ENCODE measurements at places on chromosomes 3 and 15.

DNA sequence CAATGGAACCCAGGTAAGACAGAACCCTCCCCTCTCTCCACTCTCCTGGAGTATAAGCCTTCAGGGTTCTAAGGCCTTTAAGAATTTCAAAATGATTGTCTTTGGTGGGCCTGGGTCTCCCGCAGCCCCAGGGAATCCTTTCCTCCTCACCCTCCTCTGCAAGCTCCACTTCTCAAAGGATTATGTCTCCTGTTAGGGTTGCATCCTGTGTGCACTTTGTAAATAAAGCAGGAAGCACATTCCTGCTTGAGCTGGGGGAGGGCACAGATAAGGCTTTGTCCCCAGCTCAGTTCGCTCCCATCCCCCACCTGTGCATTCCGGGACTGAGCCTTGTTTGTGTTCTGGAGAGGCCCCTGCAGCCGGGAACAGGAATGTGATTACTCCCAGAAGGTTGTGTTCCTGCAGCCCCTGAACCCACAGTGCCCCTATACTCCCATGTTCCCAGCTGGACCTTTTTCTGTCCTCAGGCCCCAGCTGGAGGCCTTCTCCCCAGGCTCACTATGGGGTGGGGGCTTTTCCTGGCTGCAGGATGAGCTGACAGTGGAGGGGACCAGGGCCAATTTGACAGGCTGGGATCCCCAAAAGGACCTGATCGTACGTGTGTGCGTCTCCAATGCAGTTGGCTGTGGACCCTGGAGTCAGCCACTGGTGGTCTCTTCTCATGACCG is 9.5 kb downstream of the TYRO3 start:
- no peak for DNase-seq

- DNase-seq = no peak
Measured at GRCh38 chr15:35496585-35496984, 49.4 kb downstream of the DPH6 start.

GRCh38 chr15:60326824-60327654 is 70.7 kb downstream of the ANXA2 start:
- no peak for DNase-seq

GRCh38 chr3:195558602-195559001 is 15.5 kb upstream of the PPP1R2 start:
- no peak for DNase-seq

- DNase-seq = no peak
Measured at GRCh38 chr3:81302045-81302444, 459.4 kb downstream of the GBE1 start.

GRCh38 chr3:62631488-62631887 is 243.7 kb downstream of the CADPS start:
- DNase-seq = no peak

DNA sequence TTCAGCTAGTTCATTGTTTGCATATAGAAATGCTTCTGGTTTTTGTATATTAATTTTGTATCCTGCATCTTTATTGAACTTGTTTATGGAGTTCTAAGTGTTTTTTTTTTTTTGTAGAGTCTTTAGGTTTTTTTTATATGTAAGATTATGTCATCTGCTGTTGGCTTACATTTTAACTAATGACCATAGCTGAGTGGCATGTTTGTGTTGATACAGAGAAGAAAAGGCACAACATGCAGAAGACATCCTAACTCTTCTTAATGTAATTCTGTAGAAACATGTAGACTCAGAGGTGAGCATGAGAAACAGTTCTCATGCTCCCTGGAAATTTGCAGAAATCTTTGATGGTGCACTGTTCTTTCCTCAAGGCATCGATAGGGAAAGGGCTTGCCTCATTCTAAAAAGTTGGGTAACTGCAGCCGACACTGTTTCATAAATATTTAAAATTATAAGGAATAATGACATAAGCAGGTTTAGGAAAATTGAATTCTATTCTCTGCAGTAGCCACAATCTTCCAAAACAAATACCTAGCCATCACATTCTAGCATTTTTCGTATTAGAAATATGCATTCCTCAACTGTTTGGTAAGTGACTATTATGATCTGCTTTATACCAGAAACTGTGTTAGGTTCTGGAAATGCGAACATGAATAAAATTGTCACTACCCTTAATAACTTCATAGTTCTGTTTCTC is 499.6 kb upstream of the KCNMB2 start:
- no peak for DNase-seq

DNA sequence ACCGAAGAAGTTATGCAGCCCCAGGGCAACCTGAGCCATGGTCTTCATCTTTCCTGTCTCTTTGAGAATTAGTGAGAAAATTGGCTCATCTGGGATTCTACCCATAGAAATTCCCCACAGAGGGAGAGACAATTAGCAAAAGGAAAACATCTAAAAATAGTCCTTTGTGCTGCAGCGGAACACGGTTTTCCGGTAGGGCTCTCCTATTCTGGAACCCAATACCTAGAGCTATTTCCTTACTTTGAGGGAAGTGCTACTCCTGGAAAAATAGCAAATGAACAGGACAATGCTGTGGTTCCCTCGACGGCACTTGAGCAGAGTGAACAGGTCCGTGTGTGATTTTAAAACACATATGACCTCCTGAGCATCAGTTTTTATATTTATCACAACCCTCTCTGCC is 210.5 kb downstream of the FGF12 start:
- DNase-seq = no peak

DNA sequence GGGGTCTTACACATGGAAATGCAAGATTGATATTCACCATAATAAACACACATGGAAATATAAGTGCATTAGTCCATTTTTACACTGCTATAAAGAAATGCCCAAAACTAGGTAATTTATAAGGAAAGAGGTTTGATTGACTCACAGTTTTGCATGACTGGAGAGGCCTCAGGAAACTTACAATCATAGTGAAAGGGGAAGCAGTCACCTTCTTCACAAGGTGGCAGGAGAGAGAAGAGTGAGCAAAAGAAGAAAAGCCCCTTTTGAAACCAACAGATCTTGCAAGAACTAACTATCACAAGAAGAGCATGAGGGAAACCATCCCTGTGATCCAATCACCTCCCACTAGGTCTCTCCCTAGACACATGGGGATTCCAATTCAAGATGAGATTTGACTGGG is 111.7 kb upstream of the TP63 start:
- no peak for DNase-seq

DNA sequence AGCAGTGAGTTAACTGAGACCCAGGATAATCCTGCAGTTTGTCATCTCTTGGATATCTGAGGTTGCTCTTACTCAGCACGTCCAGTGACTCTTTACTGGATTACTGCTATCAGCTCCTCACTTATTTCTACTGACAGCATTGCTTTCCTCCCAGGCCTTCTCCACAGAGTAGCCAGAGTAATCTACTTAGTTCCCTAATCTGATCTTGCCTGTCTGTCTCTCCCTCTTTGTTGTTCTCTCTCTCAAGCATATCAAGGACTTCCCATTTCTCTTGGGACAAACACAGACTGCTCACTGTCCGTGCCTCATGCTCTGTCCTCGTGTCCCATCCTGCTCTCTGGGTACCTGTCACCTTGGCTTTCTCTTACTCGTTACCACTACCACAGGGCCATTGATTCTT is 376.2 kb downstream of the FEZF2 start:
- no peak for DNase-seq
